ENCODE measurements at places on chromosomes 13 and 19. TPM values are rescaled to one million over a fixed set of nuclear protein-coding genes. Genes with fewer than 3 reads are reported as not detected.

GRCh38 chr13:77002590-77003190, 10.8 kb downstream of the CLN5 start:
- DNase-seq = no peak

- DNase-seq = no peak
These were observed 26.3 kb downstream of the CNFN start for GRCh38 chr19:42363614-42364346.

- DNase-seq = no peak
These were observed 14.6 kb downstream of the METTL21C start for GRCh38 chr13:102680133-102680717.

- no peak for DNase-seq
These were observed 1015.7 kb downstream of the PCDH9 start for GRCh38 chr13:66214467-66214866.

DNA sequence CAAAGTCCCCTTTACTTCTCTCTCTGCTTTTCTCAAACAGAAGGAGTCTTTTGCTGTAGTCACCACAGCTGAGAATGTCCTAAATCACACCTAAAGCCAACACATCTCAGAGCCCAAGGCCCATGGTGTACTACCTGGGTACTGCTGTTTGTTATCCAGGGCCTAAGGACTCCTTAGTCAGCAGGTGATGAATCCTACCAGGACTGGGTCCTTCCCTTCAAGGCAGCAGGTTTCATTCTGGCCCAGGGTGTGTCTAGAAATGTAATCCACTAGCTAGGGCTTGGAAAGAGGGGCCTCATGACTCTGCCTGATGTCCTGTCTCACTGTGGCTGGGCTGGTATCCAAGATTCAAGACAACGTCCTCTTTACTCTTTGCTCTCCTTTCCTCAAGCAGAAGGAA, 36.2 kb upstream of the ENOX1 start:
- DNase-seq = no peak

- no peak for DNase-seq
These were observed 160.5 kb downstream of the DLEU7 start for GRCh38 chr13:50682966-50683365.

DNA sequence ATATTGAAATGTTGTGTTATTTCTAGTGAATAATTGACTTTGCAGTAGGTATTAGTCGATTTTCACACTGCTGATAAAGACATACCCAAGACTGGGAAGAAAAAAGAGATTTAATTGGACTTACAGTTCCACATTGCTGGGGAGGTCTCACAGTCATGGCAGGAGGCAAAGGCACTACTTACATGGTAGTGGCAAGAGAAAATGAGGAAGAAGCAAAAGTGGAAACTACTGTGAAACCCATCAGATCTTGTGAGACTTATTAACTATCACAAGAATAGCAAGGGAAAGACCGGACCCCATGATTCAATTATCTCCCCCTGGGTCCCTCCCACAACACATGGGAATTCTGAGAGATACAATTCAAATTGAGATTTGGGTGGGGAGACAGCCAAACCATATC, 9.9 kb upstream of the C5AR2 start:
- DNase-seq = no peak

GRCh38 chr13:73940098-73940497, 194.1 kb downstream of the KLF12 start:
- DNase-seq = no peak

- DNase-seq = no peak
These were observed 34.2 kb downstream of the EPSTI1 start for GRCh38 chr13:42957881-42958280.

GRCh38 chr13:37385956-37386670, 212.5 kb downstream of the POSTN start:
- DNase-seq = no peak

GRCh38 chr13:111917086-111917485, 149.9 kb upstream of the SOX1 start:
- DNase-seq = no peak

DNA sequence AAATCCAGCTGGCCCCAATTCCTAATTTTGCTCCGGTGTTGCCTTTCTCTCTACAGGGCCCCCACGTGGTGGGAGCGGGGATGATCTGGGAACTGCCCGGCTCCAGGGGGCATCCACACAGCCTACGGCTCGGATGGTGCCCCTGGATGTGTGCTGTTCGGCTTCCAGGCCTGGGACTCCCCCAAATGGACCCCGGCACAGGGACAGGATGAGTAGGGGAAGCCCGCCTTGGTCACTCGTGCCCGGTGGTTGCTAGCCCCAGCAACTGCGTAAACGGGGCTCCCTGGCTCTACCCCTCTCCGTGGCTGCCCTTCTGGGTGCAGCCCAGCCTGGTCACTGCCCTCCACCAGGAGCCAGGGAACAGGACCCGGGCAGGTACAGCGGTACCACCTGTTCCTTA, 111.5 kb downstream of the TEX26 start:
- no peak for DNase-seq

- DNase-seq = no peak
These were observed 193.7 kb downstream of the RFC3 start for GRCh38 chr13:34011552-34012085.

DNA sequence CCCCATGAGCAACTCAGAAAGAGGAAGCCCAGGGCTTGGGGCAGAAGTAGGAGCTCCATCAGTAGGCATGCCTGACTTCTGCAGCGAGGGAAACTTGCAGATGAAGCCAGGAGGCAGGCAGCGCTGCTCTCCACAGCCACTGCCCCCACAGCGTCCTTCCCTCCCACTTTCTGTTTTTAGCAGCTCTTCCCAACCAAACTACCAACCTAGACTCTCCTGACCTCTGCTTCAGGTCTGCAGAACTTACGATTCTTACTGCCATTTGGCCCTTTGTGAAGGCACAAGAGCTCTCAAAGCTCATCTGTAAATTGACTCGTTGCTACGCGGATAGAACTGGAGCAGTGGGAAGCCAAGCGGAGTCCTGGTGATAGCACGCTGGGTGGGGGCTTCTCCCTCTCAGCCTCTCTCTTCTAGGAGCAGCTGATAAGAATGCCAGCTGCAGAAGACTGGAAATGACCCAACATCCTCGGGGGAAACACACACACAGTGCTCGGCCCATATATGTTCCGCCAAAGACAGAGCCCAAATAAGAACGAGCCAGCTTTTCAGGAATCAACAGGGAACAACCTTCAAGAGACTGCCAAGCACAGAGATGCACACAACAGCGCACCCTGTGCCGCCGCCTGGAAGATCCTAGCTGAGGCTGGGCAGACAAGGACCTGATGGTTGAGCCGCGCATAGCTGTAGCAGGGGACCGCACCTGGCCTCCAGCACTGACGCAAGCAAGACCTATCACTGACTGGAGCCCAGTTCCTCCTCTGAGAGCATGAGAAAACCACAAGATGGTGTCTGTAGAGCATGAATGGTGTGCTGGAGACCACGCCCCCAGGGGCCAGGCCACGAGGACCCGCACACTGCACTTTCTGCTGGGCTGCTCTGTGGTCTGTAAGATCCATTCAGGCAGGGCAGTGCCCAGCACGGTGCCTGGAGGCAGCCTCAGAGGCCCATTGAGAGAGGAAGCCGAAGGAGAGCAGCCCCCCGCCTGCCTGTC, 15.9 kb upstream of the SLC35E1 start:
- no peak for DNase-seq

DNA sequence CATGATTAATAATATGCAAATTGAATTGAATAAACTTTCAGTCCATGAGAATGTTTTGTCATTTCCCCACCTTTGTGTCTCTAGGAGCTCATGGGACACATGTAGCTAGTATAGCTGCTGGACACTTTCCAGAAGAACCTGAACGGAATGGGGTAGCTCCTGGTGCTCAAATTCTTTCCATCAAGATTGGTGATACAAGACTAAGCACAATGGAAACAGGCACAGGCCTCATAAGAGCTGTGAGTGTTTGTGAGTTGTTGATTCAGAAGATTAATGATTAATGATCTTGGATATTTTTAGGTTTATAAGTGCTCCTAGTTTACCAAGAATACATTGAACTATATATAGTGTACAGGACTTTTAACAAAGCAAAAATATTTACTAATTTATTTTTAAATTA, 30.1 kb downstream of the TPP2 start:
- no peak for DNase-seq

- DNase-seq = no peak
These were observed 78.3 kb downstream of the TSHZ3 start for GRCh38 chr19:31270897-31271296.

DNA sequence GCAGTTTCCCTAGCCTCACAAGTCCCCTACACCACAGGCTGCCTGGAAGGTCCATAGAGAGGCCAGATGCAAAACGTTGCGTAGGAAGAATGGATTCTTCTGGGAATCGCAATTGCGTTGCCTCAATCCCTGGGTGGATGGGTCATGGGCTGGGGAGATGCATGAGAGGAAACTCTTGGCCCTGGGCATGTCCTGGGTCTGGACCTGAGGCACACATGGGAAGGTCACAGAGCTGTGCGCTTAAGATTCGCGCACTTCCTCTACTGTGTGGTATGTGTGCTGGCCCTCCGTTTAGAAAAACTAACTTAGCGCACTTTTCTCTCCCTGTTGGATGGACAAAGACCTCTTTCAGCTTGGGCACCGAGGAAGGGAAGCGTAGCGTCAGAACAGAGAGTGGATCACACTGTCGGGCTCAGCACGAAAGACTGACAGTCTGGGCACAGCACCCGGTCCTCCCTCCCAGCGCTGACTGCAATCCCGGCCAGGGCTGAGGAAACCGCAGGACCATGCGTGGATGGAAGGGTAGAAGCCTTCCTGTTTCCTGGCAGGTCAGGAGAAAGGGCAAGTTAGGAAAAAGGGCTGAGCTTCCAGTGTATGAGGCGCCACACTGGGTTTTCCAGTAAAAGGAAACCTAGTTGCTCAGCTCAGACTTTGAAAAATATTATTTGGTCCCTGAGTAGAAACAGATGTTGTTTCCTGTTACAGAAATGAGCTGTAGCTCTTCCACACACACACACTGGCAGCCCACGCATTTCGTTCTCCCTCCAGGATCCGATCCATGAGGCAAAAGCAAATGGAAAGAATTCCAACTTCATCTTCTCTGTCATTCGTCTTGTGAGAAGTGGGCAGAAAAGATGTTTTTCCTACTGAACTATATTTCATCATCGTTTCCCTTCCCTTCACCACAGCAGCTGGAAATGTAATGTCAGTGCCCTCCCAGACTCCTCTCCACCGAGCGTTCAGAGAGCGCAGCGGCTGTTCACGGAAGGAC, 86.0 kb downstream of the ING1 start:
- no peak for DNase-seq

- no peak for DNase-seq
These were observed at the start of gene HRC for GRCh38 chr19:49155005-49155819. HRC (minus strand) TSS chr19:49155396; CDS start chr19:49155237, 159 bp downstream.

DNA sequence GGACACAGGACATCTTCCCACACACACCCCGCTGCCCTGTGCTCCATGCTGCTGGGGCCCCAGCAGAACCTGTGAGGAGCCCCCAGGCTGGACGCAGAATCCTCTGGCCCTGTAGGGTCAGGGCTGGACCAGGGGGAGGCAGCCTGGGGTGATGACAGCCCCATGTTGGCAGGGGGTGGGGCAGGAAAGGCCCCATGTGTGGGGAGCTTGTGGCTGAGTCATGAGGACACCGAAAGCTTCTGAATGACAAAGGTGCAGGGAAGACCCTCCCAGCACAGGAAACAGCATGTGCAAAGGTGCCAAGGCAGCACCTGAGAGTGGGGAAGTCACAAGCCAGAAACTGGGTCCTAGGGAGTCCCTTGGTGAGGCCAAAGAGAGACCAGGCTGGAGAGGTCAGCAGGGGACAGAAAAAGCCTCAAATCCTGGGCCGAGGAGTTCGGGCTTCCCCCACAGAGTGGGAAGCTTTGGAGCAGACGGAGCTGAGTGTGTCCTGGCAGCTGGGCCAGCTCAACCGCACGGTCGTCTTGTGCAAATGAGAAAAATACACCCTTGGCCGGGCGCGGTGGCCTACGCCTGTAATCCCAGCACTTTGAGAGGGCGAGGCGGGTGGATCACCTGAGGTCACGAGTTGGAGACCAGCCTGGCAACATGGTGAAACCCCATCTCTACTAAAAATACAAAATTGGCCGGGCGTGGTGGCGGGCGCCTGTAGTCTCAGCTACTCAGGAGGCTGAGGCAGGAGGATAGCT, 17.5 kb downstream of the ATP8B3 start:
- DNase-seq = no peak

PCDH9 gene
- polyA plus RNA-seq = 12.9 TPM

C19orf33 gene
- polyA plus RNA-seq = 6.9 TPM

LGALS7 gene
- 1.4 TPM for polyA plus RNA-seq

BEST2 gene
- polyA plus RNA-seq = not detected

NFIC gene
- 24.2 TPM for polyA plus RNA-seq

CD70 gene
- polyA plus RNA-seq = not detected

CGB3 gene
- 0.16 TPM for polyA plus RNA-seq

WDR88 gene
- polyA plus RNA-seq = 2.1 TPM

ENOX1 gene
- polyA plus RNA-seq = 12.0 TPM

TICAM1 gene
- polyA plus RNA-seq = 8.3 TPM
